NCI-H2227 treated with DMSO at 0.1 percent for 48 hours (cell line): ENCODE measurements at places on chromosomes 11 and 22.

- DNase-seq = no peak
Observed at GRCh38 chr22:41273128-41273527, 12.9 kb downstream of the RANGAP1 start.

DNA sequence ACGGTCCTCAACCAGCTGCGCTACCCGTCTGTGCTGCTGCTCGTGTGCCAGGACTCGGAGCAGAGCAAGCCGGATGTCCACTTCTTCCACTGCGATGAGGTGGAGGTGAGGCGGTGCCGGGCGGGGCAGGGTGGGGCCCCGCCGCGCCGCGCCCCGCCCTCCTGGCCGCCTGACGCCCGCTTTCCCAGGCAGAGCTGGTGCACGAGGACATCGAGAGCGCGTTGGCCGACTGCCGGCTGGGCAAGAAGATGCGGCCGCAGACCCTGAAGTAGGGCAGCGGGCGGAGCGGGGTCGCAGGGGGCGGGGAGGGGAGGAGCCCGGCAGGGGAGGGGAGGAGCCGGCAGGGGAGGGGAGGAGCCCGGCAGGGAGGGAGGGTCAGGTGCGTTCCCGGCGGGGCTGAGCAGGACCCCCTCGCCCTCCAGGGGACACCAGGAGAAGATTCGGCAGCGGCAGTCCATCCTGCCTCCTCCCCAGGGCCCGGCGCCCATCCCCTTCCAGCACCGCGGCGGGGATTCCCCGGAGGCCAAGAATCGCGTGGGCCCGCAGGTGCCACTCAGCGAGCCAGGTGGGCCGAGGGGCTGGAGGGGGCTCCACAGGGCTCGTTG lies 14.7 kb downstream of the EPS8L2 start:
- peak; percentile 85 for DNase-seq

- DNase-seq = no peak
Observed at GRCh38 chr11:6635082-6635932, 16.1 kb upstream of the TPP1 start.

GRCh38 chr11:85627332-85627997 lies at the start of gene DLG2:
Gene DLG2, minus strand, starts transcription at chr11:85627344.
- DNase-seq = peak; percentile 27

- no peak for DNase-seq
Observed at GRCh38 chr22:40183029-40183581, 5.4 kb downstream of the TNRC6B start.

DNA sequence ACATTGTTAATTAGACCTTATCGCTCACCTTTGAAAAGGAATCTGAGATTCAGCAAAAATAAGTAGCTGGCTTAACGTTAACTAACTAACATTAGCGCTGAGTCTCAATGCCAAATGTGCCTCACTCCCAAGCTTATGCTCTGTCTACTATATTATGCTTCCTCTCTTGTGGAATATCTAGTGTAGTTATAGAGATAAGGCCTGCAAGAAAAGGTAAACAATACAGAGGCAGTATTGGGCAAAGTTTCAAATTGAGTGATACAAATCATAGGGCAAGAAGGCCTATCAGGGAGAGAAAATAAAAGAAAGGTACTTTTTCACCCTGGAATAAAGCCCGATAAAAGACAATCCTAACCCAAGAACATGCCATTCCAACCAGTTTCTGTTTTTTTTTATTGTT lies 61.6 kb upstream of the SLC17A6 start:
- no peak for DNase-seq

- no peak for DNase-seq
Observed at GRCh38 chr11:123354371-123354975, 75.6 kb upstream of the GRAMD1B start.

DNA sequence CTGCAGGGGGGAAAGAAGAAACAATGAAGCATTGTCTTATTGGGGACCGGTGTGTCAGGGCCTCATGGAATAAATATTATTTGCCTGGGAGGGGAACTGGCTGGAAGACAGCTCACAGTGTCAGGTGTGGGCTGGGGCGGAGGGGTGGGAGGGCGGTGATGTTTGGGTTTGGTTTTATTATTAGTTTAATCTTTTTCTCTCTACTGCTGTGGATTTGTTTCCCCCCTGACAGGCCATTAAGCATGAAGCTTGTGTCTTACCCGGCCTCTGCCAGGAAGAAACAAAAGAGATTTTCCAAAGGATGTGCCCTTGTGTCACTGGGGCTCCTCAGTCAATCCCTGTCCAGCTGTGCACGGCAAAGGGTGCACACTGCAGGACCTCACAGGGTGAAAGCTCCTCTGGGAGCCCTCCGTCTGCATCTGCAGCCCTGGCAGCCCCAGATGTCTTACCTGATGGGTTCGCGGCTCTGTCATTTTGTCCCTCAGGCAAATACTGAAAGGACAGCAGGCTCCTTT lies 203.1 kb upstream of the TMEM45B start:
- no peak for DNase-seq

- no peak for DNase-seq
Observed at GRCh38 chr11:72754544-72755155, 2.4 kb upstream of the ARAP1 start.

DNA sequence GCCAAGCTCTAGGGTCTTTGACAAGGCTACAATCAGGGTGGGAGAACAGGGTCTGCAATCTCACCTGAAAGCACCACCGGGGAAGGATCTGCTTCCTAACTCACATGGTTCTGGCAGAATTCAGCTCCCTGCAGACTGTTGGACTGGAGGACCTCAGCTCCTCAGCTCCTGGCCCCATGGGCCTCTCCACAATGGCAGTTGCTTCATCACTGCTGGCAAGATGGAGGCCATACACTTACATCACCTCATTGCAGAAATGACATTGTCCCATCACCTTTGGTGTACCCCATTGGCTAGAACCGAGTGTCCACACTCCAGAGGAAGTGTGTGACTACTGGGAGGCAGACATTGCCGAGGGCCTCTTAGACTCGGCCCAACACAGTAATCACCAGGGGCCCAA lies 20.9 kb upstream of the MPPED1 start:
- DNase-seq = no peak

- DNase-seq = no peak
Observed at GRCh38 chr11:11659567-11660362, 38.0 kb upstream of the GALNT18 start.

- no peak for DNase-seq
Observed at GRCh38 chr11:15062599-15062998, 10.8 kb upstream of the CALCB start.

GRCh38 chr11:116460156-116460920 lies 312.4 kb downstream of the BUD13 start:
- no peak for DNase-seq

DNA sequence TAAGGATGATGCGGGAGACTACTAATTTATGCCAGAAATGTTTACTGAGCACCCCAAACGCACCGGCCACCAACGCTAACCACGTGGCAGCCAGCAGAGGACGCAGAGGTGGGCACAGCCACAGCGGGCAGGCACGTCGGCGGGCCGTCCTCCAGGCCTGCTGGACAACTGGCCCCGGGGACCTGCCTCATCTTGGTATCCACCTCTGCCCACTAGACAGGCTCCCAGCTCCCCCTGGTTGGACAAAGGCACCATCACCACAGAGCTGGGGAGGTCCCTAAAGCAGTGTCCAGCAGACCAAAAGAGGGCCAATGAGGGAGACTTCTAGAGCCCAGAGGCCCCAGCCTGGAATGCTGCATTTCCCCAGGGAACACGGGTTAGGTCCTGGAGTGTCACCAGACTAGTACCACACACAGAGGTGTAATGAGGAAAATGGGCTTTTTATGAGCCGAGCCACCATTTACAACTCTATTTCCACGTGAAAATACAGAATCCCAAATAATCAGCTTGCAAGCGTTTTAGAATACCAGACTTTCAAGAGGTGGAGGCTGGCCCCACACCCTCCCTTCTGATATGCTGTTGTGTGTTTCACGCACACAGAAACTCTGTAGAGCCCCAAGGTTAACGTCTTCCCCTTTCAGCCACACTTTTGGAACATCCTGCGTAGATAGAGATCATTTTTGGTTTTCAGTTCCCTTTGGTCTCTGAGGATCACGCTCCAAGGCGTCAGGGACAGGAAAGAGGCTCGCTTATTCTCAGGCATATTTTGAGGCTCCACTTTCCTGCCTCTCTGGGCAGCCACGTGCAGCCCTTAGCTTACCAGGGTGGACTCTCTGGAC lies 23.7 kb upstream of the BID start:
- no peak for DNase-seq

DNA sequence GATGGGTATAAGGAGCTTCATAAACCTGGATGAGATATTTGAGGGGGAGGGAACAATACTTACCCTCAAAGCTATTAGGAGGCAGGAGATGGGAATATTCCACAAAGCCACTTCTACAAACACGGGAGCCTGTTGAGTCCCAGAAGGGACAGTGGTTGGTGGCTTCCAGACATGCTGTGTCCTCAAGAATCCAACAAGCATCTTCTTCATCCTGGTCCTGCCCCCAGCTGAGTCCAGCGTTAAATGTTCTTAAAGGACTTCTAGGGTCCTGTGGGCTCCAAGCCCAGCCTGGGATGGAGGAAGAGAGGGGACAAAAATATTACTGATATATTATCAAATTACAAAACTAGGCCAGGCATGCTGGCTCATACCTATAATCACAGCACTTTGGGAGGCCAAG lies 2.3 kb downstream of the CSKMT start:
- DNase-seq = no peak

- DNase-seq = no peak
Observed at GRCh38 chr11:16902182-16902581, 112.0 kb downstream of the PLEKHA7 start.

DNA sequence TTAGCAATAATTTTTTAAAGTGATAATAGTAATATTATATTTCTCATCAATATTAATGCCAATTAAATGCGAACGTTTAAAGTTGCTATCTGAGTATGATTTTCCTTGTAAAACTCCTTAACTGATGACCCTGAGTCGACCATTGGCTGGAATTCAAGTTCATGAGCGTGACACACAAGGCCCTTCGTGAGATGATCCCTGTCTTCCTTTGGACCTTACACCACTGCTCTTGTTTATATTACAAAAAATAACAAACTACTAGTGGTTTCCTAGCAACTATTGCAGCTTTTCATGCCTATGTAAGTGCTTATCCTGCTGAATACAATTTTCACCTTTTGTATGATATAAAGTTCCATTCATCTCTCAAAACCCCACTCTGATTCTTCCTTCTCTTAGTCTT lies 752.9 kb downstream of the CNTN5 start:
- no peak for DNase-seq

- no peak for DNase-seq
Observed at GRCh38 chr11:118411530-118411929, 10.1 kb downstream of the ATP5MG start.

DNA sequence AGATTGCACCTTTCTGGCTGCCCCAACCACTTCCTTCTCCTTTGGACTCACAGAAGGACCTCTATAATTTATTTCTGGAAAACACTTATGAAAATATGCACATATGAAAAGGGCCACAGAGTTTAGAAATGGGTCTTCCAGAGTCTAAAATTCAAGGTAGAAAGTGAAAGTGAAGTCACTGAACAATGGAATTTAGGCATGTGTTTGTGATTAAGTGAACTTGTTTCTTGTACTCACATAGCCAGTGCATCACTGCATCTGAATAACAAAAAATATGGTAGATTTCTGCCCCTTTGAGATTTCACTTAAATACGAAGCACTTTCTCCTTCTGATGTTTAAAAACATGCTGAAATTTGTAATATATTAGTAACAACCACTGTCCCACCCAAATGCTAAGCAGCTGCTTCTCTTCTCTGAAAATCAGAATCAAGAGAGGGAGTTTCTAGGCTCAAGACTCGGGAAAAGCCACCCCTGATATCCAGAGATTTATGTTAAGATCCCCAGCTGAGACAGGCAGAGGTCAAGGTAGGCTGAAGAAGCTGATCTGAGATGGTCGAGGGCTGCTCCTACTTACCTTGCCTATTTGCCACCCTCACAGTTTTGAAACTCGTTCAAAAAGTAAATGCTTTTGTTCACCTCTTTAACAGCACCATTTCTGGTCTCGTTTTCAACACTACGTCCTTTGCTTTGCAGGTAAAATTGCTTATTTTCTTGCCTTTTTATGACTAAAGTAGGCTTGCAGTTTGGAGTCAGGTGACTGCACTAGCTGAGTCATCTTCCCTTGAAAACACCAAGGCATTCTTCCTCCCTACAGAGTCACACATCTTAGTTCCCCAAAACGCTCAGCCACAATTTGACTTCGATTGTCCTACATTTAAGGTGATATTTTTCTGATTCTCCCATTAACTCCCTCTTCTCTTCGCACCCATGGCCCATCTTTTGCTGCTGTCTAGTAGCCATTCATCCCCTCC lies at the start of gene XKR3:
XKR3 (minus strand) TSS at position 696 of the 972 bp plus-strand sequence. CDS start 17,338 bp downstream, outside the sequence.
- DNase-seq = no peak

DNA sequence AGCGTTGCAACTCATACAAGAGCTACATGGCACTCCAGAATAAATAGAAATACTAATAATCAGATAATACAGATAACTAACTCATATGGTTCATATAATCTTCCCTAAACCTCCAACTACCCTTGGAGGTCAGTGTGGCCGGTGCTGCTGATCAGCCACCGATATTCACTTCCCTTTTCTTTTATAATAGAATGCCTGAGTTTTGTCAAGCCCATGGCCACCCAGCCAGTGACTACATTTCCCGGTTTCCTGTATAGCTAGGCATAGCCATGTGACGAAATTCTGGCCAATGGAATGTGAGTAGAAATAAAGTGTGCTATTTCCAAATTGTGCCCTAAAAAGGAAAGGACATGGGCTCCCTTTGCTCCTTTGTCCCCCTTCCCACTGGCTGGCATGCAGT lies 5.9 kb upstream of the CAT start:
- no peak for DNase-seq

DNA sequence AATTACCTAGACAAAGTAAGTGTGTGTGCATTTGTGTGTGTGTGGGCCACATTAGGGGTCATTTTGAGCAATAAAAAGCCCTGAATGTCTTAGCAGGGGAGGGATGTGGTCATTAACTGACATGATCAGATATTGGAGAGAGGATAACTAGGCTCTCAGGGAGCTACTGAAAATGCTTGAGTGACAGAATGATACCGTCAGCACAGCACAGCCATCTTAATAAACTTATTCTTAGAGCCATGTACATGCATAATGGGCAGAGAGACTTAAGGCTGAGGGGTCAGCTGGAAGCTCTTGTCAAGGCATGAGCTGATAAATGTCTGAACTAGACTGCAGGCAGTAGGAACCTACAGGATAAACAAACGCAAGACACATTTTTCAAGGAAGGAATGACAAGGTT lies 239.1 kb upstream of the NCAM1 start:
- no peak for DNase-seq
